ENCODE measurements at places on chromosomes 3 and 15.
A peak's percentile ranks its signal among the peaks of the same experiment; 100 is the strongest.

DNA sequence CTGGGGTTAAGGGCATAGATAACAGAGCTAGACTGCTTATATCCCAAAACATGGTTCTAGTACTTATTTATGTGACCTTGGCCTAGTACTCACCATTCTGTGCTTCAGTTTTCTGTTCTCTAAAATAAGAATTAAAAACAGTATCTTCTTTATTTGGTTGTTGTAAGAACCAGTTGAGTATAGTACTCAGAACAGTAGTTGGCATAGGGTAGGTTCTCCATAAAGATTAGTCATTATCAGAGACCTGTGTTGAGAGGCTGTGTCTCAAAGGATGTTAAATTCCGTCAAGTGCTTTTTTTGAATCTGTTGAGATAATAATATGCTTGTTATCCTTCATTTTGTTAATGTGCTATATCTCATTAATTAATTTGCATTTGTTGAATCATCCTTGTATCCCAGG is 47.4 kb upstream of the OSTN start:
- DNase-seq = no peak

DNA sequence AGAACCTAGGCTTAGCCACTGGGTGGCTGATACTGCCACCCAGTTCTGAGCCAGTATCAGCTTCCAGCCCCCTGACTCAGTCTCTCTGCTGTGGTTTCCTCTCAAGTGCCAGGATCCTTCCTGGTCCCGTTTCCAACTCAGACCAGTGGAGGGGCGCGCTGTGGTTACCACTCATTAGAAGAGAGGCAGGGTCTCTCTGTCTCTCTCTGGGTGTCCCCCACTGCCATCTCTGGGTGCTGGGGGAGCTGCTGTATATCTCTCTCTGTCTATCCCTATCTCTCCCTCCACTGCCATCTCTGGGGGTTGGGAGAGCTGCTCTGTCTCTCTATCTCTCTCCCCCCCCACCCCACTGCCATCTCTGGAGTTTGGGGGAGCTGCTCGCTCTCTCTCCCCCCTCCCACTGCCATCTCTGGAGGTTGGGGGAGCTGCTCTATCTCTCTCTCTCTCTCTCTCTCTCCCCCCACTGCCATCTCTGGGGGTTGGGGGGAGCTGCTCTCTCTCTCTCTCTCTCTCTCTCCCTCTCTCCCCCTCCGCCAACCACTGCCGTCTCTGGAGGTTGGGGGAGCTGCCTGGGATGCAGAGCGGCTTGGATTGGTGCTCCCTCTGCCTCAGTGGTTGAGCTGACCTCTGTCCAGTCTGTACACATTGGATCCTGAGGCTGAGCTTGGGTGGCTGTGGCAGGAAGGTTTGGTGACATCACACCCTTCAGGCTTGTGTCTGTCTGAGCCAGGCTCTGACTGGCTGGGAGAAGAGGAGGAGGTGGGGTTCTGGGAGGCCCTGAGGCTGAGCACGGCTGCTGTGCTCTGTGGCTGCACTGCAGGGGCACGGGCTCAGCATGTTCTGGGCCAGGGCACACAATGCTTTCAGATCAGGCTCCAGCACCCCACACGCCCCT is 98.9 kb downstream of the APBA2 start:
- DNase-seq = no peak

- no peak for DNase-seq
Observed at GRCh38 chr15:90812171-90812957, 56.0 kb upstream of the FURIN start.

GRCh38 chr3:134807189-134807588 is 12.1 kb downstream of the EPHB1 start:
- no peak for DNase-seq

DNA sequence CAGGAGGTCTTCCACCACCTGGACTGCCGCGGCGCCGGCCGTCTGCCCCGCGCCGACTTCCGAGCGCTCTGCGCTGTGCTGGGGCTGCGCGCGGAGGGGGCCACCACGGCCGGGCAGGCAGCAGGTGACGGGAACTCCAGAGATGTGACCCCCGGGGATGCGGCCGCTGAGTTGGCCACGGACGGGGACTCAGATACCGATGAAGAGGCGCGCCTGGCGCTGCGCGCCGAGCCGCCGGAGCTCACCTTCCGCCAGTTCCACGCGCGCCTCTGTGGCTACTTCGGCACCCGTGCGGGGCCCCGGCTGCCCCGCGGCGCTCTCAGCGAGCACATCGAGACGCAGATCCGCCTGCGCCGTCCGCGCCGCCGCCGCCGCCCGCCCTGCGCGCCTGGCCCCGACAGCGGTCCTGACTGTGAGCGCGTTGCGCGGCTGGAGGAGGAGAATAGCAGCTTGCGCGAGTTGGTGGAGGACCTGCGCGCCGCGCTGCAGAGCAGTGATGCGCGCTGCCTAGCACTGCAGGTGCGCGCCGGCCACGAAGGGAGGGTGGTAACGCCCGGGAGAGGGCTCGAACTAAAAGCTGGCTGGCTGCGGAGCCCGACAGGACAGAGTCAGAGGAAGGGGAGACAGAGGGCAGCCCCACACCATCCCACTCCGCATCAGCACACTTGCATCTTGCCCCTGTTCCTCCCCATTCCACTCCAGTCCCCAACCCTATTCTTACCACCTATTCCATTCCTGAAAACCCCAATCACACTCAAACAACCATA is 885 bp downstream of the EFCC1 start:
- DNase-seq = no peak

DNA sequence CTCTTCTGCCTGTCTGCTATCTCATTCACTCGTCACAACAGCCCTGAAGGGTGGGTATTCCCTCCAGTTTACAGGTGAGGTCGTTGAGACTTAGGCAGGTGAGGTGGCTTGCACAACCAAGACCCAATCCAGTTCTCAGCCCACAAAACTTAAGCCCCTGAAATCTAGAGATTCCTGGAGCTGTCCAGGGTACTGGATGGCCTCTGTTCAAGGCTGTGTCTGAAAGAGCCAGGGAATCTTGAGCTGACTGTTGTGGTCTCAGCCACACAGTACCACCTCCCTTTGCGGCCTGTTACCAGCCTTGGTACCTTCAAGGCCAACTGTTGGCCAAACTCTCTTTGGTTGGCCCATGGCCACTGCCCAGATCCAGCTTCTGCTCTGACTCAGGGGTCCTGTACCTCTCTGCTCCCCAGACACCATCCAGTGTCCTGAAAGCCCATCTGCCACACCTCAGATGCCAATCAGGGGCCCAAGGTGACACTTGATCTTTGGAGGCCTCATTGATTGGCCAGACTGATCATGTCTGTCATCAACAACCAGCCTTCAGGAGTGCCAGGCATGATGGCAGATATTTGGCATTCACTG is 10.9 kb upstream of the FAM107A start:
- DNase-seq = peak; percentile 28

- DNase-seq = no peak
Observed at GRCh38 chr3:187813198-187813597, 67.9 kb upstream of the BCL6 start.

DNA sequence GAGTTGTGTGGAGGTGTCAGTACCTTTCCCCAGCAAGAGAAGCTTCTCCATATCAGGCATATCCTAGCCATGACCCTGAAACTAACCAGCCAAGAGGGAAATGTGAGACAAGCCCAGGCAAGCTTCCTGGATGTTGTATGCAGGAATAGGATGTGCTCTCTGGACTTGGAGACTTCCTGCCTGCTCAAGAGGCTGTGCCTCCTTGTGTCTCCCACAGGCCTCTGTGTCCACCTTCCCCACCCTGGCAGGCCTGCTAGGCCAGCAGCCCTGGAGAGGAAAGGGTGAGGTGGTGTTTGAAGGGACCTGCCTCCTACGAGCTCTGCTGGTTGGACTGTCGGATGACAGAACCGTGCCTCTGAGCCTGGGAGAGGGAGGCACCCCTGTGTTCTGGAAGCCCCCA is 2.1 kb upstream of the DYNLT2B start:
- no peak for DNase-seq

DNA sequence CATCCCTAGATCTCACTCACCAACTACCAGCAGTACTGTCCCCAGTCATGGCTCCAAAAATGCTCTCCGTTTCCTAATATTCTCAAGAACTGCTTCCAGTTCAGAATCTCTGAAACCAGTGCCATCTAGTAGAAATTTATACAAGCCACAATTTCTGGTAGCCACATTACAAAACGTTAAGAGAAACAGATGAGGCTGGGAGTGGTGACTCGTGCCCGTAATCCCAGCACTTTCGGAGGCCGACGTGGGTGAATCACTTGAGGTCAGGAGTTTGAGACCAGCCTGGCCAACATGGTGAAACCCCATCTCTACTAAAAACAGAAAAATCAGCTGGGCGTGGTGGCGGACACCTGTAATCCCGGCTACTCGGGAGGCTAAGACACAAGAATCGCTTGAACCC is 78.4 kb upstream of the RAD18 start:
- no peak for DNase-seq

GRCh38 chr3:187208159-187208558 is 10.9 kb downstream of the RTP1 start:
- DNase-seq = no peak

GRCh38 chr3:155560135-155560534 is 184.7 kb downstream of the PLCH1 start:
- DNase-seq = no peak

- DNase-seq = no peak
Observed at GRCh38 chr3:76561494-76562236, 478.2 kb upstream of the ROBO2 start.

DNA sequence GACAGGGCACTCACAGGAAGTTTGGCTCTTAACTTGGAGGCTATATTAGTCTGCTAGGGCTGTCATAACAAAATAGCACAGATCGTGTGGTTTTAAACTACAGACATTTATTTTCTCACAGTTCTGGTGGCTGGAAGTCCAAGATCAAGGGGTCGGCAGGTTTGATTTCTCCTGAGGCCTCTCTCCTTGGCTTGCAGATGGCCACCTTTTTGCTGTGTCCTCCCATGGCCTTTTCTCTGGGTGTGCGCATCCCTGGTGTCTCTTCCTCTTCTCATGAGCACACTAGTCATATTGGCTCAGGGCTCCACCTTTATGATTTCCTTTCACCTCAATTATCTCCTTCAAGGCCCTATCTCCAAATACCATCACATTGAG is 69.3 kb downstream of the FOXB1 start:
- no peak for DNase-seq

- DNase-seq = no peak
Observed at GRCh38 chr3:138451595-138452162, 17.3 kb downstream of the ESYT3 start.

DNA sequence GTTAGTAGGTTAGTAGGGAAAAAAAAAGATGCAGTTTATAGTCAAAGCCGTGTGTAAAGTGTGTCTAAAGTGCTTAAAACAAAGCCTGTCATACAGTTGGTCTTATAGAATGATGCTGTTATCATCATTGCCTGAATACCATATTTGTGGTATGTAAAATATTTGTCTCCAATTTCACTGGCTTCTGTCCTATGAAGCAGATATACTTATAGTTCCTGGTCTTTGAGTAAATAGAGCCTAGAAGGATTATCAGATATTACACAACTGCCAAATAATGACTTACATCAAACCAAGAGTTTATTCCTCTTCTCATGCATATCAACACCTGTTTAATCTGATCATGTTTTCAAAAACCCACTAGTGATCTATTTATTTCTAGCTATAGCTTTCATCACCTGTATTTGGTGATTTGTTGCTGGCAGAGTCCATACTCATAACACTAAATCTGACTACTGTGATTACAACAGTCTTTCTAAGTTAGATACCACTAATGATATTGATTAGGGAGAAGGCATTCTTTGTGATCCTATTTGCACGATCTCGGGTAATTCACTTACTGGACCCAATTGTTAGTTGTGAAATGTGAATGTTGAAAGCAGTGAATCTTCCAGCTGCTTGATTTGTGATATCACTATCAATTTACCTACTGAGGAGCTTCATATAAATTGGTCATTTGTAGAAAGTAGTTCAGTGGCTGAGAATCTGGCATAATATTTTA is 413.7 kb downstream of the LPP start:
- no peak for DNase-seq

DNA sequence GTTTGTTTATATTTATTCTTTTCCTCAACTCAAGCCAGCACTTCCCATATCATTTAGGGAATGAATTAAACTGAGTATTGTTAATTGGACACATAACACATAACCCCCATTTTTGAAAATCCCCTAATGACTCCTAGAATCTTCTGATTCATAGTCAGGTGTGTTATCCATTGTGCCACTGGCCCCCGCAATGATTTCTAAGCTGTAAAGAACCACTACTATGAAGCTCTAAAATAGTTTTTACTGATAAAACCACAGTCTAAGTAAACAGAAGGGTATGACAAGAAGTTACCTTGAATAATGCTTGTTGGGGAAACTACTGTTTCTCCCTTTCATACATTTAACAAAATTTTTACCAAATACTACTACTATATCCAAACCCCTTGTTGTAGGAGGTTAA is 22.3 kb upstream of the SLC12A8 start:
- DNase-seq = no peak

GRCh38 chr3:138497851-138498250 is 63.4 kb downstream of the ESYT3 start:
- DNase-seq = no peak

- peak; percentile 25 for DNase-seq
Observed at GRCh38 chr15:95291898-95292472, 1038.5 kb upstream of the NR2F2 start.

DNA sequence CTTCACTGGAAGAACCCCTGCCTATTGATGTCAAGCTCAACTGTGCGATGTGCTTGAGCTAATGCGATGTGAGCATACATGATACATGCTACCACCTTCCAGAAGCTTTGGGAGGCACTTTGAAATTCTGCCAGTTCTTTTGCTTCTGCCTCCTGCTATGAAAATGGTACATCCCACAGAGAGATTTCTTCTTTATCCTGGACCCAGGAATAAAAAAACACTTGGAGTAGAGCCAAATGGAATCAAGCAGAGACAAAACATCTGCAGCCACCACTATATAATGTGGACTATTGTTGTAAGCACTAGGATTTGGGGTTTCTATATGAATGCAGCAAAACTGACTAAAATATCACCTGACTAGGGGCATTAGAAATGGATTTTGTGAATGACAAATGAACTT is 119.9 kb upstream of the GAP43 start:
- no peak for DNase-seq

GRCh38 chr3:64187065-64187959 is 38.0 kb downstream of the PRICKLE2 start:
- DNase-seq = no peak

GRCh38 chr3:133189893-133190292 is 151.7 kb downstream of the TMEM108 start:
- no peak for DNase-seq

GRCh38 chr15:44598892-44599291 is 61.9 kb downstream of the EIF3J start:
- DNase-seq = no peak

GRCh38 chr3:23913873-23914743 is 2.7 kb downstream of the NKIRAS1 start:
- peak; percentile 32 for DNase-seq

- no peak for DNase-seq
Observed at GRCh38 chr3:149592758-149593240, 65.0 kb downstream of the WWTR1 start.

- DNase-seq = no peak
Observed at GRCh38 chr3:38487323-38487722, 8.8 kb upstream of the EXOG start.

DNA sequence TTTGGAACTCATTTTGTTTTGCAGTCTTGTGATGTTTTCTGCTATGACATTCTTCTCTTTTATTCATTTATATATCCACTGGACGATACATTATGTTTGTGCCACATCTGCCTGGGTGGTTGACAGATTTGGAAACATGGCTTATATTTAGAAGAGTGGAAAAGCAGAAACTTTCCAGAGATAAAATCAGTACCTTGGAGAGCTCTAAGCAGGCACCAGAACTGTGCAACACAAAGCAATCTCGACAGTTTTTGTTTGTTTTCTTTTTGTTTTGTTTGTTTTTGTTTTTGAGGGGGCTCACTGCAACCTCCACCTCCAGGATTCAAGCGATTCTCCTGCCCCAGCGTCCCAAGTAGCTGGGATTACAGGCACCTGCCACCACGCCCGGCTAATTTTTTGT is 45.5 kb downstream of the SYN2 start:
- DNase-seq = peak; percentile 12

Measured in HuH-7 (cell line).